AG08396 (cell line): ENCODE measurements at places on chromosomes 3 and 15.

- no peak for DNase-seq
These were observed 1.8 kb upstream of the TGFBR2 start for GRCh38 chr3:30604558-30604957.

- DNase-seq, result no peak
These were observed 3.9 kb upstream of the GRAMD2A start for GRCh38 chr15:72201391-72201921.

DNA sequence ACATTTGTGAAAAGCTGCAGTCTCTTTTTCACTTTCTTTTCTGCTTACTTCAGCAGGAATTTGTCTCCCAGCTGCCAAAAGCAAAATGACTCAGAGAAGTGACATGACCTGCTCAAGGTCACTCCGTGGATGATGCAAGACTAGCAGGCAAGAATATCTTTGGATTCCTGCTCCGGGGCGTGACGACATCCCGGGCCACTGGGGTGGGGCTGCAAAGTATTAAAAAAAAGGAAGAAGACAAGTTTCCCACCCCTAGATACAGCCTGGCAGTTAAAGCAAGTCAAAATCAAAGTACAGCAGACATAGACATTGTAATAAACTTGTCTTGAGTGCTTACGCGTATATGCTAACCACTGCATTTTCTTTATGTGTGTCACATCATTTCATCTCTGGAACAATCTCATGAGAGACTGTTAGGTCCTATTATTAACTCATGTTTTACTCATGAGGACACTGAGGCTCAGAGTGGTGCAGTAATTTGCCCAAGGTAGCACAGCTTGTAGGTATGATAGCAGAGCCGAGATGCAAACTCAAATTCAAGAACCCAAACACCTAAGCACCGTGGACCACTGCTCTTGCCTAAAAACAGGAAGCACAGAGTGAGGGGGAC lies 485.2 kb upstream of the PROK2 start:
- DNase-seq, result peak; percentile 85

- DNase-seq, result no peak
These were observed 545.0 kb upstream of the TBL1XR1 start for GRCh38 chr3:177742273-177742672.

- no peak for DNase-seq
These were observed 139.2 kb downstream of the NUP210 start for GRCh38 chr3:13280811-13281506.

- DNase-seq, result no peak
These were observed 1.9 kb downstream of the TBL1XR1 start for GRCh38 chr3:177195242-177195991.

GRCh38 chr3:48086705-48087104 lies 70.5 kb upstream of the MAP4 start:
- DNase-seq, result peak; percentile 25

- peak; percentile 8 for DNase-seq
These were observed 246.5 kb downstream of the TBL1XR1 start for GRCh38 chr3:176950743-176951142.

GRCh38 chr3:196519718-196520082 lies 4.6 kb upstream of the SMCO1 start:
- no peak for DNase-seq

DNA sequence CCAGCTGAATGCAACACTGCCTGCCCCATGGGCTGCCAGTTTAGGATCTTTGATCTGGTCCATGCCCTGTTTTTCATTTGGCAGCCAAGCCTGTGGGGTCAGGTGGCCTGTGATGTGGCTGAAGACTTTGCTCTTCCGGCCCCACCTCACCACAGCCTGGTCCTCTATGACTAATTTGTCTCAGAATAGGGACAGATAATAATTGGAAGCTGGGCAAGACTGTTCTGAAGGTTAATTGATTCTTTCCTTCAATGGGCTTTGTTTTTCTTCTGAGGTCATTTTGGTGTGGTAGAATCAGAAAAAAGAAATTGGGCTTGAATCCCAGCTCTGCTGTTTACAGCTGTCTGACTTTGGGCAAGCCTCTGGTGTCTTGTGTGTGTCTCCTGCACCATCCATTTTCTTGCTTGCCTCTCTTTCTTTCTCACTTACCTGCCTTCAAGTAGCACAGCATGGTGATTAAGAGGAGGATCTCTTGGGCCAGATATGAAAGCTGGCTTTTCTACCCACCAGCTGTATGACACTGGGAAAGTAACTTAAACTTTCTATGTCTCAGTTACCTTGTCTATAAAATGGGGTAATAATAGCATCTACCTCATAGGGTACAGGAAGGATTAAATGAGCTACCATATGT lies 24.2 kb downstream of the ABHD2 start:
- no peak for DNase-seq

DNA sequence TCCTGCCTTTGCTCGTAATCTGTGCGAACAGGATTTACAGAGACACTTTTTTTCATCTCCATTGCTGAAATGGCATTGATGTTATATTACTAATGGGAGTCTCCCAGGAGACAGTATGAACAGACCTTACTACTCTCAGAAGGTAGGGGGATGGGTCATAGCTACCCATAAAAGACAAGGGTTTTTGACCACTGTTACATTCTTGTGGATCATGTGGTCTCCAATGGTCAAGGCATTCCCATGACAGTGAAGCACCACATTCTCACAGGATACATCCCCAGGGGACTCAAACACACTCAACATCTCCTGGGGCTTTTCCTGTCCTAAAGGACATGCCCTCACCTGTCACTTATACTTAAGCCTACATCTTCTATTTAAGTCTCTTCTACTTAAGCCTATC lies 40.8 kb downstream of the MKRN3 start:
- DNase-seq, result no peak

DNA sequence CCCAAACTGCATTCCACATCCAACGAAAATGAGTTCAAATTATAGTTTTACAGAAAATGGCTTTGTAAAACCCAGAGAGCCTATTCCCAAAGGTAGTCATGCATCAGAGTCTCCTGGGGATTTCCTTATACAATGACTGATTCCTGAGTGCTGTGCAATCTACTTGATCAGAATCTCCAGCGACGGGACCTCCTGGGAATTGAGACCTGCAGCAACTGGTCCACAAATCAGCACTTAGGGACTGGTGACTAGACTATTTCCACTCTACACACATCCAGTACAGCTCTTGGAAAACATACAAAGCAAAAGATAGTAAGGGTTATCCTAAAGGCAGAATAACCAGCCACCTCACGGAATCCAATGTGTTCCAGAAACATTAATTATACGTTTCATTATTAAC lies 871.0 kb upstream of the CFAP20DC start:
- DNase-seq, result no peak

- no peak for DNase-seq
These were observed 813.5 kb downstream of the MCTP2 start for GRCh38 chr15:95044745-95045417.

GRCh38 chr15:40064231-40064894 lies 25.4 kb upstream of the SRP14 start:
- no peak for DNase-seq

DNA sequence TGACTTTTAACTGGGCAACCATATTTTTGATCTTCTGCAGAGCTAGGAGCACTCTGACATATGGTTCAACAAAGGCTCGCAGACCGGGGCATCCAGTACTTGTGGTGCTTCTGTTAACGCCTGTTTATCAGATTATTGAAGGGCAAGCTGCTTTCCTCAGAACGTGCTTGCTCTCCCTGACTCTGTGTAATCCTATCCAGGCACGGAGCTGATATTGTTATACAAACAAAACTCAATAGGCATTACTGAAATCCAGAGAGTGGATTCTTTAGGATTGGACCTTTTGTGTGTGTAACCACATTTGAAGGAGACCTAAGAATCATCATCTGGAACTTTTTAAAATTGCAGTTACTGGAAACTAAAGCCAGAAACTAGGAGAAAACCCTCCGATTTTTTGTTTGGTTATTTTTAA lies 246.5 kb downstream of the PTPRG start:
- DNase-seq, result peak; percentile 32

DNA sequence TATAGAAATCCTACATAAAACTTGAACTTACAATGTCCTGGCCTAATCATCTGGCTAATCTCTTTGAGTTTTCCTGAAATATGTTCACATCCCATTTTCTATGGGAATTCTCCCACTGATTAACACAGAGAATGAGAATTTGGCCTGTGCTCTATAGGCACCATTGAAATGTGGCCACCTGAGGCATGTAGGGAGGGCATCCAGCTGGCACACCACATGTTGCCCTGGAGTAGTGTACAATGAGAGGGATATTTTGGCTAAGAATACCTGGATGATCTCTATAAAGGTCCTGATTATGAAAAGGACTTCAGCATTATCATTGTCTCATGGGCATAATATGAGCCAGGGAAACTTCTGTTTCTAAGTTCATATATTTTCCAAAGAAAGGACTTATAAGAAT lies 324.0 kb downstream of the ZBTB20 start:
- no peak for DNase-seq

- DNase-seq, result no peak
These were observed 36.7 kb downstream of the TIPARP start for GRCh38 chr3:156711113-156711512.

DNA sequence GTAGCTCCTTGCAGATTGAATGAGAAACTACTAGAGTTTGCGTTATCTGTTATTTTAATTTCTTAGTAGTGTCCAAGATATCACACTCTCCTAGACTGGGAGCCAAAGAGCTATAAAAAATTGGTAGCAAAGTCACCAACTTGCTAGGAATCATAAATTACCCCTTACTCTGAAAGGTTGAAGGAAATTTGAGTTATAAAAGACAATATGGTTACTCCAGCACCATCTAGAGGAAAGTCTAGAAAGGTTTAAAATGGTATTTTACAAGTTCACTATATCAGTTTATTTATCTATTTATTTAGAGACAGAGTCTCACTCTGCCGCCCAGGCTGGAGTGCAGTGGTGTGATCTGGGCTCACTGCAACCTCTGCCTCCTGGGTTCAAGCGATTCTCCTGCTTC lies 121.6 kb downstream of the RBPMS2 start:
- no peak for DNase-seq

- no peak for DNase-seq
These were observed 161.4 kb downstream of the CHST2 start for GRCh38 chr3:143280984-143281383.

DNA sequence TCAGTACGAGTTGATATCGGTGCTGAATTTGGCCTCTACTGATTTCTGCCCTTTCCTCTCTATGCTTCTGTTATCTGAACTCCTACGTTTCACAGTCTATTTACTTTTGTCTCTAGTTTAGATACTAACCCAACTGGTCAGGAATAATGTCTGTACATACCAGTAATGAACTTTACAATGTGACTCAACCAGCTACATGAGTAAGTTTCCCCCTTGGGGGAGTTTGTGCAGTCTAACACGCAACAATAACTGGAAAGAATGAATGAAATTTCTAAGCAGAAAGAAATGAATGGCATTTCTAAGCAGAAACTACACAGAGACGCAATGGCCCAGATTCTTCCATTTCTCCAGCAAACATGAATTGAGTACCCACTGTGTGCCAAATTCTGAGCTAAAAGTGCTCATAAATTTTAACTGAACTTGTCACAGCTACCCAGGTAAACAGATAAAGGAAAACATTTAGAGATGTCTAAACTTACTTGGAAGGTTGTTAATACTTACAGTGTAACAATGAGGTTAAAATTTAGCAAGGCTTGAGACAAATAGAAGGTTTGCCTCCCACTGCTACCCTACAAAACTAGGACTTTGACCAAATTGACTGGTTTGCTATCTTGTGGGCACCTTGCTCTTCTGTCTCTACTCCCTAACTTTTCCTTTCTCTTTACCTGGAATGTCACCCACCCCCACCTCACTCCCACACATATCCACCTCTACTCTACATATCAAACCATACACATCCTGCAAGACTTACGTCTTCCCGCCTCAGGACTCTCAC lies 11.6 kb downstream of the UPK1B start:
- DNase-seq, result peak; percentile 51

DNA sequence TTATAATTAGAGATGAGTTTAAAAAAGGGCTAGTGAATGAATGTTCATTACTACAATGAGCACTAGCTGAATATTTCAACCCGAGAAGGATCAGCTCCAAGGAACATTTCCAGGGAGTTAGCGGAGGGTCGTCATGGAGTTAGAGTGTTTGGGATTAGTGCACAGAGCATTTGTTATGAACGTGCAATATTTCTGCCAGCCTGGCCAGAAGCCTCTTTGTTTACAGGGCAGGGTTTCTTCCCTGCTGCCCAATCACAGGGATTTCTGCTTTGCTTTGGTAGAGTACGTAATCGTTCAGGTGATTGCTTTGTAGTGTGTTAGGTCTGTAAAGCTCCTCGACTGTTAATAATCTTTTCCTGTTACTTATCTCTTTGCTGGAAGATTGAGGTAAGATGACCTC lies 5.9 kb downstream of the CGNL1 start:
- no peak for DNase-seq

DNA sequence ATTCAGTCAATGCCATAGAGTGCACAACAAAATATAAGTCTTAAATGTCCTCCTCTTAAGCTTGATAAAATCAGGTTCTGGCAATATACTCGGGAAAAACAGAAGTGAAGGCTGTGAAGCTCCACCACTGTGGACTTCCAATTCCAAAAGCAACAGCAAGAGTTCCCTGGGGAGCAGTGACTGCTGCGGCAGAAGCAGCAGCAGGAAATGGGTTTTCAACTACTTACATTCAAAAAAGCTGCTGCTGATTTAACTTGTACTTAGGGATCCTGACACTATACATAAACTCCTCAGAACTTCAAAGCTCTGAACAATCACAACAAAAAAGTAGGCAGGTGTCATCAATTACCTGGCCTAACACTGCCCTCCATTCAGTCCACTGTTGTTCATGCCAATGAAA lies 4.7 kb downstream of the CEP152 start:
- DNase-seq, result no peak

- no peak for DNase-seq
These were observed 74.1 kb downstream of the PLXNA1 start for GRCh38 chr3:127056976-127057375.

DNA sequence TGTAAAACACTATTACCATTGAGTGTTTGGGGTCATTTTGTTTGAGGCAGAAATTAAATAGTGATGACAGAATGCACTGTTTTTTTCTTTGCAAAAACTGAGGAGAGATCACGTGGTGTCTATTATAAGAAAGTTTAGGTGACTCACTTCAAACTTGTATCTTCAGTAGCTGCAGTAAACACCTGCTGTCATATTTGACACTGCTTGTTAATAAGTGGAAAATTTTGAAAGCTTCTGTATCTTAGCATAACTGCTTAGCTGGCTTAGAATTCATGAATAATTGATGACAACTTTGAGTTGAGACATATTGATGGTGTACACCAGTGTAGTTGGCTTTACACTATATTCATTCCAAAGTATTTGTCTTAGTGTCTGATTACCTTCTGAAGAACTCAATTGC lies 29.7 kb upstream of the MDFIC2 start:
- no peak for DNase-seq

- peak; percentile 23 for DNase-seq
These were observed 7.2 kb downstream of the LIPC start for GRCh38 chr15:58438956-58439355.

- peak; percentile 89 for DNase-seq
These were observed at the start of gene GPR176 for GRCh38 chr15:39919748-39920509. GPR176 (minus strand) TSS chr15:39920266; CDS start chr15:39920026, 240 bp downstream.

DNA sequence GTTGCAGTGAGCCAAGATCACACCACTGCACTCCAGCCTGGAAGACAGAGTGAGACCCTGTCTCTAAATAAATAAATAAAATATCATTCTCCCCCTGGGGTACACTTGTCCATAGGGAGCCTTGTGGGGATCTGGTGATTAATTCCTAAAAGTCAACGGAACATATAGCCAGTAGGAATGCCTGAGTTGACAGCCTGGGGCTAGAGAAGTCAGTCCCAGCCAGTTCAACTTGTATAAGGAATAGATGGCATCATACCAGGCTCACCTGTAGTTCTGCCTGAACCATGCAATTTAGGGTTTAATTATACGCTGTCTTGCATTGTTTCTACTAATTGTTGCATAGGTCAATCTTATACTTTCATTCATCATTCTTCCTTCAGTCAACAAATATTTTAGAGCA lies 5.9 kb upstream of the BOC start:
- DNase-seq, result no peak
